Activated CD8-positive, alpha-beta memory T cell treated with anti-CD3 and anti-CD28 coated beads for 24 hours (primary cell): ENCODE measurements at places on chromosomes 6 and 20.
A peak's percentile ranks its signal among the peaks of the same experiment; 100 is the strongest.

GRCh38 chr6:12485837-12486236 lies 195.7 kb downstream of the EDN1 start:
- no peak for DNase-seq

GRCh38 chr6:99121748-99122147 lies 174.0 kb upstream of the FBXL4 start:
- no peak for DNase-seq

- no peak for DNase-seq
Measured at GRCh38 chr6:53795340-53795701, 516 bp downstream of the LRRC1 start.

- DNase-seq = no peak
Measured at GRCh38 chr6:29917857-29918256, 24.5 kb upstream of the HLA-A start.

DNA sequence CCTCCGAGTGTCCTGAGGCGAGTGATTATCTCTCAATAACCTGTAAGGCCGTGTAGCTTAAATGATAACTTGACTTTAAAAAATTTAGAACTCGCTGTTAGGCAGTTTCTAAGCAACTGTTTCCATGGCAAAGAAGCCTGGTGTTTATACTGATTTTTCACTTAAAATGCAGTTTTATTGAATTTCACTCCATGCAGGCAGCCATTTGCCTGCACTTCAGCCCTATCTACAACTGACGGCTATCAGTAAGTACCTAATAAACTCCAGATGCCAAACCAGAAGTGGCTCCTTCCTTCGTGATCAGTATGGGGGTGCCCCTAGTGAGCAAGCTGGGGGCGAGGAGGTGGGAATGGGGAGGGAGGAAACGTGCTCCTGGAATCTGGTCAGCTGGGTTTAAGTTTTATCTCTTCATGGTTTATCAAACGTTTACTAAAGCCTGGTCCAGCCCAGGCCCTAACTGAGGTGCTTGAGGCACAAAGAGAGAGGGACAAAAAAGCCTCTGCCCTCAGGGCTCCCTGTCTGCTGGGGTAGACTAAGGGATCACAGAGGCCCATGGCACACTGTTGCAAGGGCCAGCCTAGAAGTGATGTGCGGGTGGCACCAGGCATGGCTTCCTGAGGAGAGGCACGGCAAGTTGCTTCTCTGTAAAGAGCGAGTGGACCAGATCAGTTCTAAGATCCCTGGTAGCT lies 45.5 kb downstream of the TTI1 start:
- DNase-seq = peak; percentile 35

DNA sequence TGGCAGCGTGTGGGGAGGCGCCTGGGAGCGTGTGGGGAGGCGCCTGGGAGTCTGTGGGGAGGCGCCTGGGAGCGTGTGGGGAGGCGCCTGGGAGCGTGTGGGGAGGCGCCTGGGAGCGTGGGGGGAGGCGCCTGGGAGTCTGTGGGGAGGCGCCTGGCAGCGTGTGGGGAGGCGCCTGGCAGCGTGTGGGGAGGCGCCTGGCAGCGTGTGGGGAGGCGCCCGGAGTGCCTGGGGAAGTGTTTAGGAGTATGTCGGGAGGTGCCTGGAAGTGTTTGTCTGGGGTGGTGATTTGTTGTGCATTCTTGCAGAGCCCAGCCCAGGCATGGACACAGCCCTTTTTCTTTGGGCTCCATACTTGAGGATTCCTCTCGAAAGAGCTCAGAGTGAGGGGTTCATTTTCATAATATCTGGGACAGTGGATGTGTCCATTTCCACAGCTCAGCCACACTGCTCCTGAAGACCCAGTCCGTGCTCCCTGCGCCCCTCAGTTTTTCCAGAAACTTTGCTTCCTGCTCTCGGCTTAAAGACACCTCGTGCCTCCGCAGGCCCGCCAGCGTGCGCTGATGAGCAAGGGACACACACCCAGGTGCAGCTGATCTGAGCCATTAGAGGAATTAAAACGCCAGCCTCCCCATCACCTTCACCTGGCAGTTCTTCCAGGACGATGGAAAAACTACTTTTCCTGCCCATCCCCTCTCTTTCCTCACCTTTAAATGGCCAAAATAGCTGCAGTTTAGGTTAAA lies 172.2 kb upstream of the THBS2 start:
- DNase-seq = no peak

DNA sequence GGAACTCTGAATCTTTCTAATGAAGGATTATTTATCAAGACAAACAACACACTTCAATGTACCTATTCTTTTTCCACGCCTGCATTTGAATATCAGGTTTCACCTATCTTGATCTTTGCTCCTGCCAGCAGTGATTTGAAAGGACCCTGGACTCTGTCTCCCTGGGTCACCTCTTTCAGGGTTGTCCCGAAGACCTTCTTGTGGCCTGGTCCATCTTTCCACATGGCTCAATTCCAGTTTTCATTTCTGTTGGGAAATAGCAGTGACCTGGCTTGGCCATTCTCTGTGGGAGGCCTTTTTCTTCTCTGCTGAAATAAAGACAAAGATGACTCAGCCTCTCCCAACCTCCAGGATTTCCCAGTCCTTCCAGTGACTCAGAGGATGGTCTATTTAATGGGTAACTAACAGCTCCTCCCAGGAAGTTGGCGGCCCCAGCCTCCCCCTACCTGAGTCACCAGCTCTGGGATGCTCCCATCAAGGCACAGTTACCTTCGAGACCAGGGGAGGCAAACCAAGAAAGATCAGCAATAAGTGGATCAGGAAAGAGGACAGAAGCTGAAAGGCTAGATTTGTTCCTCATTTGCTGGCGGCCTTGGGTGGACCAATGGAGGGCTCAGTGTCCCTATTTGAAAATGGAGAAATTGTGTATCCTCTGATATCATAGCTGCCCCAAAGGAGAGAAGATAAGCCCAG lies 120.2 kb upstream of the RNF24 start:
- DNase-seq = peak; percentile 43

- no peak for DNase-seq
Measured at GRCh38 chr6:64041373-64041772, 405.8 kb downstream of the PHF3 start.

DNA sequence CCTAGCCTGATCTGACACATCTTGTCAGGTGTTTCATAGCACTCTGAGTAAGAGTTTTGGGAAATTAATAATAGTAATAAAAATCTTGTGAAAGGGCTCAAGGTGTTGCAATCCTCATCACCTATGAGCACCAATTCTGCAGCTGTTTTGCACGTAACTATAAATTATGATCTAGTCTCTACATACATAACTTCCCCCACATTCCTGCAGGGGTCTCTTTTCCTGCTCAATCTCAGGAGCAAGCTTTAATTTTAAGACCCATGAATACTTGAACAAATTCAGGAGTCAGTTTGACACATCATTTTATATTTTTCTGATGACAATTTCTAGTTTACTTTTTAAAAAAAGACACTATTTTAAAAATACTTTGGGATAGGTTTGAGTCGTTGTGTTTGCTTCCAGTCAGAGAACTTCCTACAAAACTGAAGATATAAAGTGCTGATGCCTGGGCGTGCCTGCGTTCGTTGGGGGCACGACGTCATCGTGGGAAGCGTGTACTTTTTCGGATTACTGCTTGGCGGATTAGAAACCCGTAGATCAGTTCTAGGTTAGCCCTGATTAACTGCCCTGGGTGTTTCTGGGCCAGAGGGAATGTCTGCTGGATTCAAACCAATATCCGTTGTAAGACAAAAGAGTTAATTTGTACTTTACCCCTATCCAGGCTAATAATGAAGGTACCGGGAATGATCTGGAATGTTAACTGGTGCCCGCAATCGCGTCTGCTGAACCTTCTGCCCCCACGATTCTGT lies 1.0 kb upstream of the E2F3 start:
- no peak for DNase-seq

GRCh38 chr6:156865019-156865629 lies 87.9 kb downstream of the ARID1B start:
- no peak for DNase-seq

DNA sequence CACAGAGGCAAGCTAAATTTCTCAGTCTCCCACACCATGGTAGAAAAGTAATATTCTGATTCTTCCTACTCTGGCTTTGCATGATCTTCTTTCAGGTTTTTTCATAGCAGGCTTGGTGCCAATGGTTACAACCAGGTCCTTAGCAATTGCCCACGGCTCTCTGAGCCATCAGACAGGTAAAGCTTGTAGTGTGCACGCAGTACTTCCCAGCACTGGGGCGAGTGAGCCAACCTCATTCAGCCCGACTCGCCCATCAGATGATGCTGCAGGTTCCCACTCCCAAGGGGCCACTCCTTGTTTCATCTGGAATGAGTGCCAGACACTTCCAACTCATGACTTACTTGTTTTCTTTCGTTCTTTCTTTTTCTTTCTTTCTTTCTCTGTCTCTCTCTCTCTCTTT lies 78.3 kb downstream of the PERP start:
- no peak for DNase-seq

DNA sequence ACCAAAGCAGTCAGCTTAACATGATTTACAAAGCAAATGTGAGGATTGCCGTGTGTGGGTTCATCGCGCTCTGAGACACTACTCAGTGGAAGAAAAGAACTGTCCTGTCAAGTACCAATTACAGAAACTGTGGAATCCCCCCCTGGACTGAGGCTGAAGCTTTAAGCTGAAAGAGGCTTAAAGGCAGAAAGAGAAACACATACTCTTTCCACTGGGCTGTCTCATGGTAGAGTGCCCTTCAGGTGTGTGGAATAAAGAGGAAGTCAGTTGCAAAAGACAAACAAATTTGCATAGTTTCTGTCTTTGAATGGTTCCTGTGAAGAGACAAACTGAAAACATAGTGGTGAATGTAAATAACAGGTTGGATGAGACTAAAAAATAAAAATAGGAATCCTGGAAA lies 560.4 kb upstream of the SYNCRIP start:
- DNase-seq = no peak

DNA sequence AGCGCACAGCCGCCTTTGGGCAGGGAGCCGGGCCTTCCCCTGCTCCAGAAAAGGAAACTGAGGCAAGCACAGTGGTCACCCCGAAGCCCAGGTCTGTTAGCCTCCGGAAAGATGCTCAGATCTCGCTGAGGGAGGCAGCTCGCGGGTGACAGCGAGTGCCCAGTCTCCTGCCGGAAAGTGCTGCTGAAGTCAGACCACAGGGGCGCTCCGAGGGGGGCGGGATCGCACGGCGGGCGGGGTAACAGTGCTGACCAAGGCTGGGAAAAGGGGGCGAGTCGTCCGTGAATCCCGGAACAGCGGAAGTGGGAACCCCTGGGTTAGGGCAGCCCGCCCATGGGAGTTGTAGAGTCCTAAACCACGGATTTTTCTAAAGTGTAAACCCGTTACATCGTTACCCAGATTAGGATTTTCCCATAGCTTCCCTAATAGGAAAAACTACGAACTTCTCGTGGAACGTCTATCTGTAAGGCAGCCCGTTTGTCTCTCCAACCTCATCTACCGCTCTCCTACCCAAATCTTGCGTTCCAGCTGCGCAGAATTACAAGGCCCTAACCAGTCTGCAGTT lies 504 bp downstream of the VPS16 start:
- DNase-seq = no peak

GRCh38 chr20:63059684-63060056 lies 52.9 kb upstream of the BHLHE23 start:
- no peak for DNase-seq

- DNase-seq = no peak
Measured at GRCh38 chr20:60063048-60063451, 104.8 kb downstream of the CDH26 start.

DNA sequence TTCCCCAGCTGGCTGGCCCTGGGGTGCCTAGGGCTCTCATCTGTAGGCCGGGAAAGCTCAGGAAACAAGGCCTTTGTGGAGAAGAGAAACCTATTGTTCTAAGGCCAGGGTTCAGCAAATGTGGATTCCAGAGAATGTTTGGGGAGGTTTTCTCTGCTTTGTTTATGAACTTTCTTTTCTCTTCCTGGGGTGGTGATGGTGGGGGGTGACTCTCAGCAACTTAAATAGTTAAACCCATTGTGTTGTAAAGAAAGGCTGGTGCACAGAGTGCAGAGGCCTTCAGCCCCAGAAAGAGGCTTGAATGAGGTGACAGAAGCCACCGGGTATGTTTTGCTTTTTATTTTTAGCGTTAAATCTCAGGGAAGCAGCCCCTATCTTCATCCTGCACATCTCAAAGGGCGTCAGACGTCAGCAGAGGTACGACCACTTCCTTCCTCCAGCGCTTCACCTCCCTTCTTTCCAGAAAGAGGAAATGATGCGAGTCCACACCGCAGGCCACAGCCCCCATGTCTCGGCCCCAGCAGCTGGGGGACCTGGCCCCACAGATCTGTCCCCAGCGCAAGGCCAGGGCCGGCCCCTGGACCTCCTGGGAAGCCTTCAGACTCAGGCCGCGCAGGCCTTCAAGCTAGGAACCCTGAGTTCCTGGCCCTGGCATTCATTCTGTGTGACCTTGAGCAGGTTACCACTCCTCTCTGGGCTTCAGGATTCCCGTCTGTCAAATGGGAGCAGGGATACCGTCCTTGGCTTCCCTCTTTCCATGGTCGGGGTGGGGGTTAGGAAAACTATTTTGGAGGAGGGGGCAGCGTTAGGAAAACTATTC lies 605 bp upstream of the PPP1R16B start:
- DNase-seq = peak; percentile 84

DNA sequence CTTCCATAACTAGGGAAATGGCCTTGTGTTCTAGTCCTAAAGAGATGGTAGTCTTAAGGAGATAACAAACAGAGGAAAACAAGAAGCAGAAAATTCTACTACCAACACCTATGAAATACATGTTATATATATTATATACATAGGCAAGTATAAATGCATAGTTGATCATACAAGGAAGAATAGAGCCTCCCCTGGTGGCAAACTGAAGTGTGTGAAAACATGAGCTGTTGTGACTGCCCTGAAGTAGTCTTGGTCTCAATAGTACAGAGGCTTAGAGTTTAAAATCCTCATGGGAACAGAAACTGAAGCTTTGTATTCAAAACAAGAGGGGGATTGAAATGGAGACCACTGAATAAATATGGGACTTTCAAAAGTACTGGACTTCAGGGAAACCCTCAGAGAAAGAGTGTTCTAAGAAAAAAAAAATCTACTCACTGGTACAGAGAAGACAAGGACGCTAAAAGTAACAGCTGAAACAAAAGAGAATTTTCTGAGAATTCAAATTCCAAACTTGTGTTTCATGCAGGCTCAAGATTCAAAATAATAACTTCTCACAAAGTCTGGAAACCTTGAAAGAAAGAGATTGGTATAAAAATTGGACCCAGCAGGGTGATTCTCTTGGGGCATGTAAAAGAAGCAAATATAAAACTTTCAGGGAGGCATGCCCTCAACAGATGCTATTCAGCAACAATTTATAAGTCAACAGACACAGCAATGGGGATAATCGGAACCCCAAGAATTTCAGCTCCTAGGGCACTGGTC lies 59.7 kb upstream of the SAMD3 start:
- DNase-seq = no peak

DNA sequence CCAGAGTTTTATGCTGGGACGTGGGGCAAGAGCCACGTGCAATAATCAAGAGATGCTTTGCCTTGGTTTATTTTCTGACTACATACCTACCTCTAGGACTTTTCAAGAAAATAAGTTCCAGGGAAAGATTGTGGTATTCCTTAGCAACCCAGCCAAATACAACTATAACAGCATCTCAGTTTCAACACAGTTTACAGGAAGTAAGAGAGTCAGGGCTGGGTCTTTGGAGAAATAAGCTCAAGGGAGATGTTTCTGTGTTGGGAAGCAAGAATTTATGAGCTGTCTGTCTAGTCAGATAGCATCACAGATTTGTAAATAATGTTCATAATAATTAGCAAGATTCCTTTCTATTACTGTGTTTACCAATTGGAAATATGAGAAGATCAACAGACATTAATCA lies 35.1 kb downstream of the MAP3K5 start:
- DNase-seq = no peak
